Adipocyte (in vitro differentiated cells): ENCODE measurements at places on chromosomes 13 and 19.

DNA sequence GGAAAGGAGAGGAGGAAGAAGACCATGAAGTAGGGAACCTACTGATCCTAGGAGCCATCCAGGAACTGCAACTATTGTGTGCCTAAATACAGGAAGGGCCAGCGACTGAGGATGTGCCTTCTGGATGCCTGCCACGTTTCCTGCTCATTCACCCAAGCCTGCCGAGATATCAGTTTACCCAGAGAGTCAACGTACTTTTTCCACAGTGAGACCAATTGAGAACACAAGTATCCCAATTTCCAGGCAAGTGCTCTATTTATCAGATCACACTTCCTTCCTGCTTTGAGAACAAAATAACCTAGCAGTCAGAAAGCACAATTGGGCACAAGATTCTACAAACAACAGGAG is 122.4 kb downstream of the AKAP11 start:
- DNase-seq = no peak

DNA sequence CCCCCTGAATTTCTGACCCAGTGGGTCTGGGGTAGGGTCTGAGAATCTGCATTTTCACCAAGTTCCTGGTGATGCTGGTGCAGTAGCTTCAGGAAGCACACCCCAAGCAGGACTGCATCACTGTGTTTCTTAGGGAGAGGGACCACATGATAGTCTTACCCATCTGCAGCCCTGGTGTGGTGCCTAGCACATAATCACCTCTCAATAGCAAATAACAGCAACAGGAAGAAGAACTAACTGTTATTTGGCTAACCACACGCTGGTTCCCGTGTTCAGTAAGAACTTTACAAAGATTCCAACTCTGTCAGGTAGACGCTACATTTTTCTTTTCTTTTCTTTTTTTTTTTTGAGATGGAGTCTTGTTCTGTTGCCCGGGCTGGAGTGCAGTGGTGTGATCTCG is 41.9 kb upstream of the SPATA13 start:
- DNase-seq = no peak

DNA sequence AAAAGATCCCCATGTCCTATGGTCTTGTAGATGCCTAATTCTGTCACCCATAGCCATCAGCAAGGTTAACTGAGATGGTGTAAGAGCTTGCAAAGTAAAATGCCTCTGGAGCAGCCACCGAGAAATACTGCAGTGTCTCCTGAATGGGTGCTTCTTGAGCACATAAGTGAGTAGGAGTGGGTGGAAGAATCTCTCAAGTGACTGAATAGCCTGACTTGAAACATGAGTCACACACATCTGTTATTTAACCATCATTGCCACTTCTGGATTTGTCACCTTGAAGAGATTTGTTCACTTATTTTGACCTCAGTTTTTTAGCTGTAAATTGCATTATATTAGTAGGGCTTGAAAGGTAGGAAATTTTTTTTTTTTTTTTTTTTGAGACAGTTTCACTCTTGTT is 2.3 kb downstream of the ZNF714 start:
- DNase-seq = peak; percentile 35

DNA sequence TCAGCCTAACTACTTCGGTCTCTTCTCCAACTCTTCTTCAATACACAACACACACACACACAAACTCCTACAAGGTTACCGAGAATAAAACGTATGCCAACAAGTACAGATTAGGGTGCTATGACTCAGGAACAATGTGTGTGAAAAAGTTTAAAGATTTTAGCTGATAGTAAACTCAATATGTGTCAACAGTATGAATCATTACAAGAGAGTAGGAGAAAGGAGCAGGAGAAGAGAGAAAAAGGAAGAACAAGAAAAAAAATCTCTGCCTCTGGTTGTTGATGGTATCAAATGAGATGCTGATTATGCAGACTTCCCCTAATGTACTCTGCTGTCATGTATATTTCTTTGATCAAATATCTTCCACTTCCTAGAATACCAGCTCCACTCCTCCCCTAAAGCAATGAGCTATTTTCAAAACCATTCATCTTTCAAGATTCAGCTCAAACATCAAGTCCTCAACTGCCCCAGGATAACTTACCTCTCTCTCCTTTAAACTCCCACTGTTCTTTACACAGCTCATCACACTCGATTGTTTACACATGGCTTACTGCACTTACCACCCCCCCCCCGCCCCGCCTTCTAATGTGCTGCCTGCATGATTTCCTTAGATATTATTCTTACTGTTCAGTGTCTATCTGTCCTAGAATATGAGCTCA is 95.6 kb downstream of the FAM216B start:
- DNase-seq = peak; percentile 59

DNA sequence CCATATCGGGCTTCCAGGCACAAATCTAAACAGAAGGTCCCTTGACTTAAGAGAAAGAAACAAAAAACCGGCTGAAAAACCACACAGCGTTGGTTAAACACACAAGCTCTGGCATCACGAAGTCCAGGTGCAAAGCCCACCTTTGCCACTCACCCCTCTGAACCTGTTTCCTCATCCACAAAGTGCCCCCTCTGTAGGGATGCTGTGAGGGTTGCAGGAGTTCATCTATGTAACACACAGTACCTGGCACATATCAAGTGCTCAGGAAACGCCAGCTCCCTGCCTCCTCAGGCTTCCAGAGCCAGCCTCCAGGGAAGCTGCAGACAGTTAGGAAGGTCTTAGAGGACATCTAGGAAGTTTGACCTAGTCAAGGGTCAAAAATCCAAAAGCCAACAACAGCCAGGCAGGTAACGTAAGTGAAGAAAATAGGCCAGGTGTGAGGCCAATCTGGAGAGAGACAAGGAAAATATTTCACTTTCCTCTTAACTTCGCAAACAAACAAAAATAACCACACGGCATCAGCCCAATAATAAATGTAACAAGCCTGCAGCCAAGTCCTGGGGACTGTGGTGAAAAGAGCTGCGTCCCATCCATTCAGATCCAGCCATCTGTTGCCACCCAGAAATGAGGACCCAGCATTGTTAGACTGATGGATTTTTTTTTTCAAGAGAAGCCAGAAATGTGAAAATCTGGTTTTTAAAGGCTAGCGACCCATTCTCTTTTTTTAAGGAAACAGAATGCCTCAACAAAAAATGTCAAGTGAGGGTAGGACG is 10.0 kb downstream of the KDELR1 start:
- no peak for DNase-seq

GRCh38 chr19:11821474-11822109 is 7.5 kb downstream of the ZNF440 start:
- DNase-seq = peak; percentile 7

- no peak for DNase-seq
These were observed 549.6 kb upstream of the SLC10A2 start for GRCh38 chr13:103615771-103616170.

DNA sequence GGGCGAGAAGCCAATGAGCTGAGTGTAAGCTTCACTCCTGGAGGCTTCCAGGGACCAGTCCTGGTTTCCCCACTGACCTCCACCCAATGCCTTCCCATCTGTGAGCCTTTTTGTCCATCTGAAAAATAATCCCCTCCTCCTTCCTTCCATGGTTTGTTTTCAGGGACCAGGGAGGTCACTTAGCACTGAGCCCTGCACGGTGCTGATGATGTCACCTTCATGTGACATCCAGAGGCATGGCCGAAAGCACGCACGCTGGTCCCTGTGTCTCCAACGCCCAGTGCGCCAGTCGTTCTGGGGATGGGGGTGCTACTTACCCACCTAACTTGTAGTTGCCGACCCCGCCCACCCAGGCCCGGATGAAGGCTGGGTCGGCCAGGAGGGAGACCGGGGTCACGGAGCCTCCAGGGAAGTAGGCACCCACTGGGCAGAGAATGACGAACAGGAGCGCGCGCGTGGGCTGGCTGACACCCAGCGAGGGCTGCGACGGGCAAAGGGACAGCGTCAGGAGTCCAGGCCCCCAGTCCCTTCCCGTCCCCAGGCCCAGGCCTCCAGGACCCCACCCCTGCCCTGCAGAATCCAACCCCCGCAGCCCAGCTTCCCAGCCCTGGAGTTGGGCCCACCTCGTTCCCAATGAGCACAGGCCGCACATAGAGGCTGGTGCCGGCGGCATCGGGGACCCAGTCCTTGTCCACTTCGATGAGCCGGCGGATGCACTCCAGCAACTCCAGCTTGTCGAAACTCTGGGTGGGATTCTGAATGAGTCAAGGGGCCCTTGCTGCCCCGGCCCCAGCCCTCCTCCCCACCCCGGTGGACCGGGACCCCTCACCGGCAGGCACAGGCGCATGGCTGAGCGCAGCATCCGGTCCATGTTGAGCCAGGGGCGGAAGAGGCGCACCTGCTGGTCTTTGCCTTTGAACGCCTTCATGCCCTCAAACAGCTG is 11.2 kb downstream of the BCAT2 start:
- no peak for DNase-seq

GRCh38 chr13:34412295-34412694 is 529.8 kb upstream of the NBEA start:
- DNase-seq = peak; percentile 38

GRCh38 chr19:58095328-58095727 is 2.7 kb downstream of the ZSCAN18 start:
- no peak for DNase-seq

DNA sequence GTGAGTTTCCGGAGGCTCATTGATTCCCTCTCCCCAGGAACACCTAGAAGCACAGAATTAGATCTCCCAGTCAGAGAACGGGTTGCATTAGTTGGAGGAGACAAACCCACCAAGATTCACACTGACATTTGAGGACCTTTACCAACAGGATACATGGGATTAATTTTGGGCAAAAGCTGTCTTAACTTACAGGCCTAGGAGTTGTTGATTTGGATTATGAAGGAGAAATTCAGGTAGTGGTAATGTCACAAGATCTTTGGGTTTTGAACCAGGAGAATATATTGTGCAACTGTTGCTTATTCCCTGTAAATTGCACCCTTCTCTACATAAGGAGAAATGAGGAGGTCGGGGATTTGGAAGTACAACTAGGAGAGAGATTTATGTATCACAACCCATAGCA is 38.0 kb downstream of the POSTN start:
- no peak for DNase-seq

GRCh38 chr13:73661066-73661465 is 473.1 kb downstream of the KLF12 start:
- no peak for DNase-seq

- DNase-seq = peak; percentile 40
These were observed 1623.5 kb downstream of the PCDH9 start for GRCh38 chr13:65606622-65607021.

- peak; percentile 10 for DNase-seq
These were observed 14.6 kb upstream of the KCNN1 start for GRCh38 chr19:17951990-17952976.

DNA sequence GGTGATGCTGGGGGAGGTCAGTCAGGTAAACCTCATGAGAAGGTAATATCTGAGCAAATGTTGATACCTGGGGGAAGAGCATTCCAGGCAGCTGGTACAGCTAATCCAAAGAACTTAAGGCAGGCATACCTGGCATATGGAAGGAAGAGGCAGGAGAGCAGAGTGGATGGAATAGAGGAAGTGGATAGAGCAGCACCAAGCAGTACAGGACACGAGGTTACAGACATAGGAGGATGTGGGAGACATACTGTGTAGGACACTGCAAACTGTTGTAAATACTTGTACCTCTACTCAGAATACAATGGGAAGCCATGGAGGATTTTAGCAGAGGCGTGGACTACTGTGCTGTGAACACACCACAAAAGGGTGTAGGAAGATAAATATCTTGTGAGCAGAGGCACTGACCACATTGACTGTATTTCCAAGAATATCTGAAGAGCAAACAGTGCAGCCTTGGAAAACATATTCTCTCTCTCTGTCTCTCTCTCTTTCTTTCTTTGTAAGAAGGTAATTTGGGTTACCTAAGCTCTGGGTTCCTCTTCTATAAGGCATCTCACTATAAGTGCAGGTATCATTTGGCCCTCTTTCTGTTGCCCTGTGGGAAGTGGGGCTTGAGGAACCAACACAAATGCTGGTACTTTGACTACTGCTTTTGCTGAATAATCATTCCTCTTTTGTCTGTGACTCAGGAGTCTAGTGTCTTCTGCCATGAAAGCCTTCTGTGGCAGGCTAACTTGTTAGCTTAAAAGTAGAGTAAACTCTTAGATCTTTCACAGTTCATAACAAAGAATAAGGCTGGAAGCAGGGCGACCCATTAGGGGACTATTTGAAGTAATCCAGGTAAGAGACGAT is 238.0 kb downstream of the VWA8 start:
- no peak for DNase-seq

GRCh38 chr19:47378246-47378645 is 29.1 kb downstream of the DHX34 start:
- DNase-seq = no peak

DNA sequence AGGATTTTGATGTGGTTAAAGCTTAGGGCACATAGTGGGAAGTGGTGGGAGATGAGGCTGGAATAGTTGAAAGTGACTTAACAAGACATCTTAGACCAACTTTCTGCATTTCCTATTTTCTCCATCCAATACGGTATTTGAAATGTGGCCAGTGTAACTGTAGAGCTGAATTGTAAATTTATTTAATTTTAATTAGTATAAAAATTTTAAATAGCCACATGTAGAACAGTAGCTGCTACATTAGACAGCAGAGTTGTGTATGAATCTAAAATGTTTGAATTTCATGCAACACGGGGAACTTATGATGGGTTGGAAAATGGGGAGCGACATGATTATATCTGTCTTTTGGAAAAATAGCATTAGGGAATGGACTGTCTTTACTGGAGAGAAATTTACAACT is 7.1 kb upstream of the SCEL start:
- no peak for DNase-seq

DNA sequence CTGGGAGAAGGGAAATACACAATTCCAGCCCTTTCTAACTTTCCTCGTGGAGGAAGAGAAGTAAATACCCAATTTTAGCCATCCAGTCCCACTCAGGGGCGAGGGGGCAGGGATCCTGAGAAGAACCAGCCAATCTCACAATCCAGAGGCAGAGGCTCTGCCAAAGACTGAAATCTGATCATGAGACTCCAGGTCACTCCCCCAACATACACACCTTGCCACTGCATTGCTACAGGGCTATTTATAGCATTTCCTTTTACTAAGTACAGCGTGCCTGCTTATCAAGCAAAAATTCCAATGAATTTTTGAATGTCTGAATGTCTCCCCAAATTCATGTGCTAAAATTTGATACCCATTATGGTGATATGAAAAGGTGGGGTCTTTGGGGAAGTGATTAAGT is 1687.5 kb downstream of the EFNB2 start:
- DNase-seq = no peak

GRCh38 chr13:29362849-29363604 is 232.5 kb downstream of the SLC7A1 start:
- peak; percentile 62 for DNase-seq

GRCh38 chr13:44368599-44369368 is 4.8 kb upstream of the SERP2 start:
- no peak for DNase-seq
